CD4-positive, alpha-beta T cell treated with Interferon gamma for 1 hour (primary cell): ENCODE measurements at places on chromosomes 13 and 19.

DNA sequence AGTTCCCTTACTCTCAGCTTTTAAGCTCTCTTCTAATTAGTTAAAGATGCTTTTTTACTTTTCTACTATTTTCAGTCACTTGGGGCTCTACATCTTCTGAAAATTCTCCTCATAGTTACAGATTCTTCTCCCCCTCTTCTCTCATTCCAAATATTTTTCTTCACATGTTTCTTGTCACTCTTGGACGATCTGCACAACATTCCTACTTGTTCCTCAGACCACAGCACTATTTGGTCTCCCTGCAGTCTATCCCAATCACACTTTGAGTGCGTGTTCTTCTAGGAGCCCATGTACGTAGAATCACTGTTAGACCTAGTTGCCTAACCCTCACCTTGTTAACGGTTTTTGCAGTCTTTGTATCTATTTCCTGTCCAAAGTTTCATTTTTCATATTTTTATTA is 222.5 kb upstream of the SPRY2 start:
- no peak for DNase-seq

- DNase-seq, result no peak
These were observed 80.0 kb downstream of the MZT1 start for GRCh38 chr13:72647422-72647821.

DNA sequence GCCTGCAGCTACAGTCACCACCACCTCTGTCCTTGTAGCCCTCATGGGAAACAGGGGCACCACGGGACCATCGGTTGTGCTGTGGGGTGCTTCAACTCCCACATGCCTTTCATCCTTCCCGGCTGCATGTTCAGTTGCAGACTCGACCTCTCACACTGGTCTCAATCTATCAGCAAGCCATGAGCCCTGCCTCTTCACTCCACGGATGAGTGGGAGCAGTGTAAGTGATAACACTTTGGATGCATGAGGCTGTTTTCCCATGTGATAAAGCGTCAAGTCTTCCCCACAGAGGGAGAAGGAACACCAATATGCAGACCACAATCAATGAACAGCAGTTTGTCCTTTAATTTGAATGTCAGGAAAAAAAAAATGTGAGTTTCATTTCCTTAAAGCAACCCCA is 12.2 kb downstream of the SERP2 start:
- DNase-seq, result no peak

GRCh38 chr19:791567-792305 is 5.5 kb upstream of the PTBP1 start:
- no peak for DNase-seq

DNA sequence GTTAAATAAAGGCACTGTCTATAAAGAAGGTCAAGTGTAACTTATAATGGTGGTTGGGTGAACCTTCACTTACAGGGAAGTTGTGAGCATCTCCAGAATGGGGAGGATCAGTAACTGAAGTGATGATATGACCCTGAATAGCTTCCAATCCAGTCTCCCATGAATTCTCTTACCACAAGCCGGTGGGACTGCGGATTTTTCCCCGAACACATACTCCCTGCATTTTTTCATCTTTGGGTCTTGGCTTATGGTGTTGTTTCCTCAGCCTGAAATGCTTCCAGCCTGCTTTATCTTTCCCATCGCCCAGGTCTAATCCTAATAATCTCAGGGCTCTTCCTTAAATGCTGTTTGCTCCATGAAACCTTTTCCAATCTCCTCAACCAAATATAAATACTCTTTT is 2.0 kb upstream of the CSNK1A1L start:
- no peak for DNase-seq

DNA sequence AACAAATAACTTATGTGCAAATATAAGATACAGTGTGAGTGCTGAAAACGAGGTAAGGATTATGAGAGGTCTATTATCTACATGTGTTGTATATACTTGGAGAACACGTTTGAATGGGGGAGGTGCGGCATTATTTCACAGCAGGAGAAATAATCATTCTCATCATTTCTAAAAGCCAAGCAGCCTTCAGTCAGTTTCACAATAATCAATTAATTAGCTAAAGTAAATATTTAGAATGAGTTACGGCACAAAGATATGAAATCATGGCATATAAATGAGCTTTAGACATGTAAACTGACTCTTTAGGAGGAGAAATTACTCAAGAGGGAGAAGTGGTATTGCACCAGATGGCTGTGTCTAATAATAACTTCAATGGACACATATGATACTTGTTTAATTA is 366.6 kb downstream of the DNAJC15 start:
- no peak for DNase-seq

- peak; percentile 69 for DNase-seq
These were observed 10.4 kb upstream of the ZSWIM4 start for GRCh38 chr19:13784731-13785452.

DNA sequence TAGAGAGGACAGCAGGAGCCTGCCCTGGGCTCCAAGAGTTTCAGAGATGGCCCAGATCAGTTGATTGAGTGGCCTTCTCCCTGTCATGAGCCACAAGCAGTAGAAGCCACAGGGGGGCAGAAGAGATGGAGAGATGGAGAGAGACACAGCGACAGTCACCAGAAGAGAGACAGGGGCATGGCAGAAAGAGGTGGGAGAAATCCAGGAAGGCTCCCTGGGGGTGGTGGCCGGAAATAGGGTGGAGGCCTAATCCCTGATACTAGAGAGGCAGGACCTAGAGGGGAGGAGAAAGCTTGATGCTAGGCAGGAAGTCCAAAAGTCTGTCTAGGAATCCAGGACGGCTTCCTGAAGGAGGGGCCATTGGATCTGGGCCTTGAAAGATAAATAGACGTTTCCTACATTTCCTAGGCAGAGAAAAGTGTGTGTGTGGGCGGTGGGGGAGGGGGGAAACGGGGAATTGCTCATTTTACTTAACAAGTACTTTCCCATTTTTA is 9.6 kb upstream of the TPM4 start:
- peak; percentile 65 for DNase-seq

- no peak for DNase-seq
These were observed 79.0 kb upstream of the SLC7A1 start for GRCh38 chr13:29674532-29674931.

GRCh38 chr19:18152817-18153555 is at the start of gene PIK3R2:
TSS of gene PIK3R2 (plus strand) at chr19:18153163. CDS start at chr19:18155880, 2,717 bp downstream.
- peak; percentile 99 for DNase-seq

- DNase-seq, result no peak
These were observed 53.4 kb downstream of the MCF2L start for GRCh38 chr13:113022391-113022744.

GRCh38 chr19:58552655-58553054 is 2.2 kb downstream of the CHMP2A start:
- DNase-seq, result no peak

DNA sequence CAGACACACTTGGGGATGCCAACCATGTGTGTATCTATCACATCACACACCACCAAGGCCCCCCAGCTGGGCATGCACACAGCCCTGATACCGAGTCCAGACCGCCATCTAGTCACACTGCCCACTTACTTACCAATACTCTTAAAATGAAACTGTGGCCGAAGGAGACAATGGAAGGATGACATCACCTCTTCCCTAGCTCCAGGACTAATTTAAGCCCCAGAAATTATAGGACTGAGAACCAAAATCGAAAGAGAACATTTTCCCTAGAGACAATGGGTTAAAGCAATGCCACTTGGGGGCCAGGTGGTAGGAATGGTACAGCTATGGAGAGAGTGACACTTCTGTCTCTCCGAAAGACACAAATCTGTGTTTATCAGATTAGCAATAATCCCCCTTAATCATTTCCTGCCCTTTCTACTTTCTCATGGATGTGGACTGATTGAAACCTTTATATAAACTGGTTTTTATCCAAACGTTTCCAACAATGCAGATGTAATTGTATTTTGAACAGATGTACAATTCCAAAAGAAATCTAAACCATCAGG is 663 bp upstream of the GGACT start:
- no peak for DNase-seq

DNA sequence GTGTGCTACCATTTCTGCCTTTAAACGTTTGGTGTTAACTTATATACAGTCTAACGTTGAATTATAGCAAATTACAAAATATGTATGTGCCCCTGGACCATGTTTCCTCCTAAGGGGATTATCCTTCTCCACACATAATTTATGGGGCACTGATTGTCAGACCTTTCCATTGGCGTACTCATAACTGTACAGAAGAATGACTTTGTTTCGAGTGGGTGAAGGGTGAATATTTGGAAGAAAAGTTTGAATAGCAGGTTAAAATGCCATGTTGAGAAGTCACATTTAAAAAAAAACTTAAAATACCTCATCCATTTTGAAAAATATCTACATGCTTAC is 58.8 kb downstream of the SLC10A2 start:
- DNase-seq, result no peak

DNA sequence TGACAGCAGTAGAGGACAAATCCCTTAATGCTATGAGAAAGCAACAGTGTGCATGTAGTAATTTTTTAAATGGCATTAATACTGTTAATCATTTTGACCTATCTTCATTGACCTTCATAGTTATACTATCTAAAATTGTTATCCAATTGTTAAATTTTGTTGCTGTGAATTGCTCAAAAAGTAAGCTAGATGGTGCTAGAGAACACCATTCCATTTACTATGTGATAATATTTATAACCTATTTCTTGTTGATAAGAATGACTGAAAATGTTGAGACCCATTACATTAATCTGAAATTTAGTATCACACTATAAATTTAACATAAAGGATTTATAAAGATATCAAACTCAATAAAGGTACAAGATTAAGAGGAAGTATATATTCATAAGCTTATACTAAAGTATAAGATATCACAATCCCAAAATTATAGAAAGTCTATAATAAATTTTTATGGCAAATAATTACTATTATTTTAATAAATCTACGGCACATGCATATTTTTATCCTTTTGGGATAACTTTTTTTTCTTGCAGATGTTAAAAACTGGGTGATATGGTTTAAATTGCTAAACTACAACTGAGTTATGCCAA is 1573.3 kb downstream of the PCDH9 start:
- DNase-seq, result no peak

DNA sequence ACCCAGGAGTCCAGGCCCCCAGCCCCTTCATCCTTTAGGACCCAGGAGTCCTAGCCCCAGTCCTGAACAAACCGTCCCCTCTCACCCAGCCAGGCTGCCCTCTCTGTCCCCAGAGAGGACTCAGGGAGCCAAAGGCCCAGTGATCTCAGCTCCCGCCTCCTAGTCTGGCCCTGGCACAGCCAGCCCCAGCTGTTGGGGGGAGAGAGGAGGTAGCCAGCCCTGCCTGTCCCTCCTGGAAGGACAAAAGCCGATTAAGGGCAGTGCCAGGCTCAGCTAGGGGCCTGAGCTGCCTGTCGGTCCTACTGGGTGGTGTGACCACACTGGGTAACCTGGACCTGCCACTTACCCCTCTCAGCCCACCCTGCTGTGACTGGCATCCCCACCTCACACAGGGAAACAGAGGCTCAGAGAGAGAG is 14.5 kb downstream of the LIPE start:
- no peak for DNase-seq

DNA sequence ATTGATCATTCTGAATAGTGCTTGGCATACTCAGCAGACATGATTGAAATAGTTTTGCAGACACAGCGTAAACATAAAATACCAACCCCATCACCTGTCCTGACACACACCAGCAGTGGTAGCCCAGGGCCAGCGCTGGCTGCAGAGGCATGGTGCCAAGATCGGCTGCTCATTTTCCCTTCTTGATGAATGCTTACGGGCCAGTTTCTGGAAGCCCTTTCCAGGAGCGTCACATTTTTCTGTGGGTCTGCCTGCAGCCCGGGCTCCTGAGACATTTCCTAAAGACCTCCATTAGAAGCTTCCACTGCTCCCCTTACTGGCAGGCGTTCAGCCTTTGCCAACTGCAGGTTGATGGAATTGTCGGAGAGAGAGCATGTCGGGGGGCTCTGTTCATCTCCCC is 48.6 kb downstream of the CHST8 start:
- DNase-seq, result no peak

DNA sequence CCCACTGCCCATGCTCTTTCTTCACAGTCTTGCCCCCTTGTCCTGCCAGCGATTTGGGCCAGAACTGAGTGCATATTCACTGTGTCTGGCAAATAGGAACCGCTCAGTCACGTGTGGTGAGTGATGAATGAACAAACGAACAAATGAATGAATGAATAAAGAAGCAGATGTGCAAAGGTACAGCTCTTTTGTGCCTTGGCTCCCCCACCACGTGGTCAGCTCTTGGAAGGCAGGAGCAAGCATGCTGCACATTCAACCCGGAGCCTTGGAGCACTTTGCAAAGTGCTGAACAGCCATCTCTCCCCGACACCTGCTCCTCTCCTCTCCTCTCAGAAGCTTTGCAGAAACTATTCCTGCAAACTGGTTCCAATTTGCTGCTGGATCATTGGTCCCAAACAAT is 52.4 kb downstream of the LATS2 start:
- no peak for DNase-seq

- DNase-seq, result no peak
These were observed 68.5 kb upstream of the GTF3A start for GRCh38 chr13:27355894-27356293.

- DNase-seq, result no peak
These were observed 138.6 kb upstream of the GPR12 start for GRCh38 chr13:26899202-26899601.

DNA sequence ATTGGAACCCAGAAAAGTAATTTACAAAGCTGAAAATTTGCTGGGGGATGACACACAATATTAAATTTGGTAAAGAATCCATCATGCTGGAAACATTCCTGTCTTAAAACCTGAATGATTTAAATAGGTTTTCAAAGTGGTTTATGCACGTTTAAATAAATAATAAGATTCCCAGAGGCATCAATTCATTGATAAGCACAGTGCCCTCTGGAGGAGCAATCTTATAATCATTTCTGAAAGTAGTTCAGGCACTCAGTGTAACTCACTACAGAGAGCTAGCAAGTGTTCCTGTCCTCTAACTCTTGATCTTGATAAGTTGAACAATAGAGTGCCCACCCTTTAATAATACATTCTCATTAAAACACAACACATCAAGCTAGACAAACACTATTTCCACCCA is 43.5 kb upstream of the SHISA2 start:
- no peak for DNase-seq

GRCh38 chr13:75486146-75487062 is 4.4 kb upstream of the TBC1D4 start:
- DNase-seq, result no peak

- DNase-seq, result no peak
These were observed 498 bp downstream of the LILRB1 start for GRCh38 chr19:54630782-54631181.

- no peak for DNase-seq
These were observed 7.0 kb upstream of the RB1 start for GRCh38 chr13:48296528-48296927.

GRCh38 chr13:42594481-42595252 is 20.7 kb downstream of the TNFSF11 start:
- peak; percentile 26 for DNase-seq

DNA sequence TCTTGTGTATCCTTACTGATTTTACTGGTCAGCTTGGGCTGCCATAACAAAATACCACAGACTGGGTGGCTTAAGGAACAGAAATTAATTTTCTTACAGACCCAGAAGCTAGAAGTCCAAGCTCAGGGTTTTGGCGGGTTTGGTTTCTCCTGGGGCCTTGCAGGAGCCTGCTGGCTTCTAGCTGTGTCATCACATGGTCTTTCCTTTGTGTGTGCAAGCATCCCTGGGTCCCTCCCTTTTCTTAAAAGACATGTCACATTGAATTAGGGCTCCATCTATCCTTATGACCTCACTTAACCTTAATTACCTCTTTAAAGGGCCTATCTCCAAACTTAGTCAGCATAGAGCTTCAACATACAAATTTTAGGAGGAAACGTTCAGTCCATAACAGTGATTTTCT is 23.4 kb downstream of the UBAC2 start:
- DNase-seq, result no peak

- DNase-seq, result peak; percentile 87
These were observed 2.5 kb downstream of the PRR36 start for GRCh38 chr19:7871437-7872305.
